Activated naive CD4-positive, alpha-beta T cell treated with Interleukin-2 at 50 U/mL for 16 hours (primary cell): ENCODE measurements at places on chromosomes 16 and 17.

DNA sequence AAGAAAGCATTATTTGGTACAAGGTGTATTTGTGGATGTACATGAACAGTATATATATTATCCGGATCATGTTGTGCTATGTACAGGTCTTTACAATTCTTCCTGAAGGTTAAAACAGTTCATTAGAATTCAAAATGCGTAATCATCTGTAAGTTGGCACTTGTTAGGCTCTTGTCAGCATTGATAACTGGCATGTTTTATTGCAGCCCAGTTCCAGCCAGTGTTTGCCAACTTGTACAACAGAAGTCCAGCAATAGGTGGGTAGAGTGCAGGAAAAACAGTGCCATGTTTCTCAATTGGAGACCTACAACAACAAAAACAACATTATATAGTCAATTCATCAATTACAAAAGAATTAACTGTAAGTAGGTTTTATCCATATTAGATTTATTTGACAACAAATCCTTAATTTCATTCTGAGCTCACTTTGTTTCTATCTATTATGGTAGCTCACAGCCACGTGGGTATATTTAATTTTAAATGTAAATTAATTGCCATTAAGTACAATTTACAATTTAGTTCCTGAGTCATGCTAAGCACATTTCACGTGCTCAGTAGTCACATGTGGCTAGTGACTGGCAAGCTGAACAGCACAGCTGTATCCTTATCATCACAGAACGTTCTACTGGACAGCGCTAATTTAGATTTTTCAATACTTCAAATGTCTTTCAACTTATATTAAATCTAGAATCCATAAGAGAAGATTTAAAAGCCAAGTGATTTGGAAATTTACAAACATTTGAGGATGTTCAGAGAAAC is 8.6 kb upstream of the ANKFY1 start:
- no peak for DNase-seq

DNA sequence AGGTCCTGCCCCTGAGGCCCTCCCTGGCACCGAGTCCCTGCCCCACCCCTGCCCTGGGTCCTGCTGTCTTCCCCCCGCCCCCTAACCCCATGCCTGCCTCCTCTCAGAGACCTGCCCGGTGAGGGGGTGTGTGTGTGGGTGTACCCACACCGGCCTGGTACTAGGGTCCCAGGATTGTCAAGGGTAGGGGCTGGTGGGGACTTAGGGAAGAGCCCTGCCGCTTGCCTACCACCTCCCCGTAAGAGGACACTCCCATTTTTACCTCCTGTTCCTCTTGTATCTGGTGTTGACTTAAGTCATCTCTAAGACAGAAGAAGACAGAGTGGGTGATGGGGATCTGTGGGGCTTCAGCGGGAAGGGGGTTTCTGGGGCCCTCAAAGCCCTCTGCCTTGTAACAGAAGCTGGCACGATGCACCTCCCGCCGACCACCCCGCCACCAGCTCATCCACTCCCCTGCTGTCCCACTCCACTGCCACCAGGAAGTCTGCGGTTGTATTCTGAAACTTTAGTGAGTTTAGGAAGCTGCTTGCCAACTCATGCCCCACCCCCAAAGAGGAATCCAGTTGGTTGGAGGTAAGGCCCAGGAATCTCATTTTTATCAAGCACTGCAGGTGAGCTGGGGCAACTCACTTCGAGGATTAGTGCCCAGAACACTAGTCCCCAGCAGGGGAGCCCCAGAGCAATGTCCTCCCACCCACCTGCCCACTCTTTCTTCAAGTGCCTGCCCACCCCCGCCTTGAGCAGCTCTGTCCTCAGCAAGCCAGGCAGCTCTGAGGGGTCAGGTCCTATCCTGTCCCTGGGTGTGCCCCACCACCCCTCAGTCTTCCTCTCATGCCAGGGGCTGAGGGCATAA is 5.6 kb downstream of the SPATA32 start:
- DNase-seq, result peak; percentile 25

- no peak for DNase-seq
These were observed 1.7 kb upstream of the HOXB9 start for GRCh38 chr17:48627623-48628521.

DNA sequence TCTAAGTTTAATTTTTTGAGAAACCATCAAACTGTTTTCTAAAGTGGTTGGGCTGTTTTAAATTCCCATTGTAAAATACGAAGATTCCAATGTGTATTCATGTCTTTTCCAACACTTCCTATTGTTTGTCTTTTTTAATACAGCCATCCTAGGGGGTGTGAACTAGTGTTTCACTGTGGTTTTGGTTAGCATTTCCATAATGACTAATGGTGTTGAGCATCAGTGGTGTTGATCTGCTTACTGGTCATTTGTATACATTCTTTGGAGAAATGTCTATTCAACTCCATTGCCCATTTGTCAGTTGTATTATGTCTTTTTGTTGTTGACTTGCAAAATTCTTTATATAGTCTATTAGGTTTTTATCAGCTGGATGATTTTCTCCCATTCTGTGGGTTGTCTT is 239.2 kb upstream of the AXIN2 start:
- DNase-seq, result no peak

- DNase-seq, result no peak
These were observed 31.0 kb downstream of the DEXI start for GRCh38 chr16:10911267-10911666.

DNA sequence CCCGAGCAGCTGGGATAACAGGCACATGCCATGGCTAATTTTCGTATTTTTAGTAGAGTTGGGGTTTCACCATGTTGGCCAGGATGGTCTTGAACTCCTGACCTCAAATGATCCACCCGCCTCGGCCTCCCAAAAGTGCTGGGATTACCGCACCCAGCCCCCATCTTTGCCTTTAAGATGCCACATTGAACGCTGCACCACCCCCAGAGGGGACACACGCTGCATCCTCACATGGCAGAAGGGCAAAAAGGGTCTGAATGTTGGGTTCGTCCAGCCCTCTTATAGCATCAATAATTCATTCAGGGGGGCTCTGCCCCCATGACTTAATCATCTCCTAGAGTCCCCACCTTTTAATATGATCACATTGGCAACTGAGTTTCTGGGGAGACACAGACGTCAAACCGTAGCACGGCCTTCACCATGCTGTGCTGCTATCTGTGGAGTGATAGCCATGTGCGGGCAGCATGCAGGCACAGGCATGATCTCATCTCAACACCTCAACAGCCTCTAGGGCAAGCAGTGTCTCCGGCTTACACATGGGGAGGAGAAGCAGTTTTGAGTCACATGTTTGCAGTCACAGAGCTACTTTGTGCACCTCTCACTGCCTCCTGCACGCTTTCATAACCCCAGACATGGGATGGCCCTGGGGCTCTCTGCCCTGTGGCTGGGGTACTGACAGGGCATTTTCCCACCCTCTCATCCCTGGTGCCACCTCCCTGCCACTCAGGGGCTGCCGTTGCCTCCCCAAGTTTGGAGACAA is 30.0 kb downstream of the IL21R start:
- no peak for DNase-seq

- no peak for DNase-seq
These were observed 42.1 kb downstream of the TMEM114 start for GRCh38 chr16:8548166-8548565.

DNA sequence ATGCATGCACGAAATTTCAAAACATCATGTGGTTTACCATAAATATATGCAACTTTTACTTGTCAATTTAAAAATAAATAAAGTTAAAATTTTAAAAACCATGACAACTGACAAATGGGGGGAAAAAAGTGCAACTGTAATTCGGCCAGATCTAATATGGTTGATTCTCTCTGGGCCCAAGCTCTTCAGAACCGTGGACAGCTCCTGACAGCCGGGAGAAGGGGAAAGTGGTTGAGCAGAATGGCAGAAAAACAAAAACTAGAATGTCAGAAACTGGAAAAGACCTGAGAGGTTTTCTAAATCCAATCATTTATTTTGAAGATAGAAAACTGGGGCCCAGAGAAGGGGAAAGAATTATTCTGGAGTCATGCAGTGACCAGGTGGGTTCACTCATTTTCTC is 126.6 kb downstream of the TMEM132E start:
- no peak for DNase-seq

GRCh38 chr16:51545951-51546350 is 394.9 kb upstream of the SALL1 start:
- no peak for DNase-seq

GRCh38 chr17:66980896-66981295 is 16.4 kb downstream of the CACNG4 start:
- no peak for DNase-seq

- no peak for DNase-seq
These were observed 7.9 kb downstream of the ELMO3 start for GRCh38 chr16:67206838-67207248.

DNA sequence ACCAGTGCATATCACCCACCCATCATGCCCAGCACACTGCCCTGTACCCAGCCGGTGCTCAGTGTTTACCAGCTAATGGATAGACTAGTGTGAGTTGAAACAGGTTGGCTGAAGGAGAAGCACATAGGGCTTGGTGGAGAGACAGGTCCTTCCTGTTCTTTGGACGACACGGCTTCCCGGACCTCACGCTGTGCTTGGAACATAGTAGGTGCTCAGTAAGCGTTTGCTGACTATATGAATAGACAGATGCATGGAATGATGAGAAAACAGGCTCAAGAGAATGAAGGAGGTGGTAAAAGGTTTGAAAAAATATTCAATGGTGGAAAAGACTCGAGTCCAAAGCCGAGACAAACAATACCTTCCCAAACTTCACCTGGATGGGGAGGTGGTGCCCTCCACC is 6.8 kb upstream of the FADS6 start:
- no peak for DNase-seq

- DNase-seq, result no peak
These were observed 13.5 kb downstream of the SOX8 start for GRCh38 chr16:995087-995486.
